Hepatocyte (in vitro differentiated cells): ENCODE measurements at places on chromosomes 16 and 17.
A peak's percentile ranks its signal among the peaks of the same experiment; 100 is the strongest.

GRCh38 chr17:5019475-5019956 lies 15.7 kb downstream of the SLC52A1 start:
- no peak for DNase-seq

DNA sequence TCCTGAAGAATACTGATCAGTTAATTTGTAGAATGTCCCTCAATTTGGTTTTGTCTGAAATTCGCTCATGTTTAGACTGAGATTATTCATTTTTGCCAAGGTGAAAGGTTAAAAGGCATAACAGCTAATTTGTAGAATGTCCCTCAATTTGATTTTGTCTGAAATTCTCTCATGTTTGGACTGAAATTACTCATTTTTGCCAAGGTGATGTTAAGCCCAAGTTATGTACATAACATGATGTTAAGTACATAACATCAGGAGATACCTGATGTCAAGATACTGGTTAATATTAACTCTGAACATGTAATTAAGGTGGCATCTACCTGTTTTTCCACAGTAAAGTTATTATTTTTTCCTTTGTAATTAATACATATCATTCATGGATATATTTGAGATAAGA lies 243.4 kb upstream of the PMFBP1 start:
- DNase-seq = no peak

GRCh38 chr17:4509401-4509800 lies 10.7 kb downstream of the SPNS2 start:
- no peak for DNase-seq

DNA sequence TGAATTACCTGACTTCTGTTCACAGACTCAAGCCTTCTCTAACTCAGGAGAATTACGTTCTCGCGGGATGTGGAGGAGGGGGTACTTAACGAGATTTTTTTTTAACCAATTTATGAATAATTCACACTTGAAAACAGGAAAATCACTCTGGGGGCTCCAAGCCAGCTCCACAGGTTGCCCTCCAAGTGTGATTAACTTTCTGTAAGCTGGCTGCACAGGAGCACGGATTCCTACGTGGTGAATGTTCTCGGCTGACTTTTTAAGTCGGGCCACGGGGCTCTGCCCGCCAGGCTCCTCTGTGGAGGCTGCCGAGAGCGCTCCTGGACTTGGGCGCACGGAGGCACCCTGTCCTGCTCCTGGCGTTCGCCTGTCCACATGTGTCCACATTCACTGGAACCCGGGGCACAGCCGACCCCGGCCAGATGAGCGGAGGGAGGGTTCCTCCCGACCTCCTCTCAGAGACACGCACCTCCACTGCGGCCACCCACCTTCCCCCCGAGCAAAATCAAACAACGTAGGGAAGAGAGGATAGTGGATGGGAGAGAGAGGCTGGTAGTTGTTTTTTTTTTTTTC lies 147.1 kb upstream of the CHMP6 start:
- DNase-seq = no peak

GRCh38 chr17:49108318-49108717 lies 24.3 kb upstream of the B4GALNT2 start:
- DNase-seq = no peak

- DNase-seq = no peak
These were observed 5.2 kb downstream of the PERCC1 start for GRCh38 chr16:1435921-1436697.

GRCh38 chr17:50658616-50659015 lies 23.9 kb downstream of the ABCC3 start:
- no peak for DNase-seq

DNA sequence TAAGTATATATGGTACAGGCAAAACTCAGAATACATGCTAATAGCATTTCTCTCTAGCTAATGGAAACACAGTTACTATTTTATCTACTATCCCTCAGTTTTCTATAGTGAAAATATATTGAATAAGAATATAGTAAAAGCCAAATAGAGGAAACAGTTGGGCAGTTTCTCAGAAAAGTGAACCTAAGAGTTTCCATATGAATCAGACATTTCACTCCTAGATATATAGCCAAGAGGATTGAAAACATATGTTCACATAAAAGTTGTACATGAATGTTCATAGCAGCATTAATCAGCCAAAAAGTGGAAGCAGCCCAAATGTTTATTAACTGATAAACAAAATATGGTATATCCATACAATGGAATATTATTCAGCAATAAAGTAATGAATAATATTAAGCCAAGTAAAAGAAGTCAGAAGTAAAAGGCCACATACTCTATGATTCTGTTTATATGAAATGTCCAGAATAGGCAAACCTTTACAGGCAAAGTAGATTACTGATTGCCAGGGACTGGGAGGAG lies 134.6 kb downstream of the CYB561 start:
- no peak for DNase-seq

DNA sequence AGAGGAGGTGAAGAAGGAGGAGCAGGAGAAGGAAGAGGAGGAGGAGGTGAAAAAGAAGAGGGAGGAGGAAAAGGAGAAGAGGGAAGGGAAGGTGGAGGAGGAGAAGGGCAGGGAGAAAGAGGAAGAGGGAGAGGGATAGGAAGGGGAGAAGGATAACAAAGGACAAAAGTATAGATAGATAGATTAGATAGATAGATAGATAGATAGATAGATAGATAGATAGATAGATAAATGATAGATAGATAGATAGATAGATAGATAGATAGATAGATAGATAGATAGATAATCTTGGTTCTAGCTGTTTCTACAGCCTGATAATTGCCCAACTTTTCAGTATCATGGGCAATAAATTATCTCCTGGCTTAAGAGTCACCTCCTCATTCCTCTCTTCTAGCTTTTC lies 296.2 kb upstream of the C16orf82 start:
- DNase-seq = no peak

DNA sequence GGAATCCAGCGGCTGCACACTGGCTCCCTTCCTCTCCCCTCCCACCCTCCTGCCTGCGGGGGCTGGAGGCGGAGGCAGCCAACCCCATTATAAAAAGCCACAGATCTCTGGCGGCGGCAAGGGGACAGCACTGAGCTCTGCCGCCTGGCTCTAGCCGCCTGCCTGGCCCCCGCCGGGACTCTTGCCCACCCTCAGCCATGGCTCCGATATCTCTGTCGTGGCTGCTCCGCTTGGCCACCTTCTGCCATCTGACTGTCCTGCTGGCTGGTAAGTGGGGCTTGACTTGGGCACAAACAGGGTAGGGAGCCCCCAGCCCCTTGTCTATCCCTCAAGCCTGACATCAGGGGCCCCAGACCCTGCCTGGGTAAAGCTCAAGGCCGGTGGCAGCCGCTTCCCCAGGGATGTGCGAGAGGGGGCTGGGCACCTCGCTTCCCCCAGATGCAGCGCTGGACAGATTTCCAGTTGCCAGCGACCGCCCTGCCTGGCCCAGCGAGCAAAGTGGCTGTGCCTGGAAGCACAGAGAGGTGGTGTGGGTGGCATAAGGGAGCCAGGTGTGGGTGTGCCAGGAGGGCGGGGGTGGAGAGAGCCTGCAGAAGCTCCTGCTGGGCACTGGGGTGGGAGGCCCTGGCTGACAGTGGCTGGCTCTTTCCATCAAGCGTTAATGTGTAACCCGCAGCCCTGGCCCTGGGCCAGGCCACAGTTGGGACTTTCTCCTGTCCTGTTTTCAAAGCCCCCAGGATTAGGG lies at the start of gene CX3CL1:
Gene CX3CL1, plus strand, starts transcription at position 119 of the 745 bp plus-strand sequence. Its CDS starts 79 bp downstream, at position 198.
- DNase-seq = peak; percentile 88

- DNase-seq = no peak
These were observed 35.8 kb downstream of the CPD start for GRCh38 chr17:30414486-30414885.

DNA sequence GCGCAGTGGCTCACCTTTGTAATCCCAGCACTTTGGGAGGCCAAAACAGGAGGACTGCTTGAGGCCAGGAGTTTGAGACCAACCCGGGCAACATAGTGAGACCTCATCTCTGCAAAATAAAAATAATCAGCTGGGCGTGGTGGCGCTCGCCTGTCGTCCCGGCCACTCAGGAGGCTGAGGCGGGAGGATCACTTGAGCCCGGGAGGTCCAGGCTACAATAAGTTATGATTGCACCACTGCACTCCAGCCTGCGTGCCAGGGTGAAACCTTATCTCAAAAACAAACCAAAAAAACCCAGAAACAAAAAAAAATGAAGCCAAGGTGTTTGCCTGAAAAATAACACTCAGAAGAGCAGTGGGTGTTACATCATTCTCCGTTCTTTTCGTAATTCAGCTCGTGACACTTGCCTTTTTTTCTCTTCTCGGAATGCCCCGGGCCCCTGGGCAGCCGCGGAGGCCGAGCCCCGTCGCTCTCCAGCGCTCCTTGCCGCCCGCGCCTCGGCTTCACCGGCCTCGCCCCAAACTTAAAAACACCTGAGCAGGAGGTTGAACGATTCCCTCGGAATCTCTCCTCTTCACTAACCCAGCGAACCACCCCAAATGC lies 17.0 kb downstream of the PRCD start:
- DNase-seq = peak; percentile 70

- DNase-seq = no peak
These were observed 10.6 kb downstream of the ADCY7 start for GRCh38 chr16:50276801-50277555.

- DNase-seq = no peak
These were observed 28.7 kb upstream of the ATF7IP2 start for GRCh38 chr16:10356870-10357842.

DNA sequence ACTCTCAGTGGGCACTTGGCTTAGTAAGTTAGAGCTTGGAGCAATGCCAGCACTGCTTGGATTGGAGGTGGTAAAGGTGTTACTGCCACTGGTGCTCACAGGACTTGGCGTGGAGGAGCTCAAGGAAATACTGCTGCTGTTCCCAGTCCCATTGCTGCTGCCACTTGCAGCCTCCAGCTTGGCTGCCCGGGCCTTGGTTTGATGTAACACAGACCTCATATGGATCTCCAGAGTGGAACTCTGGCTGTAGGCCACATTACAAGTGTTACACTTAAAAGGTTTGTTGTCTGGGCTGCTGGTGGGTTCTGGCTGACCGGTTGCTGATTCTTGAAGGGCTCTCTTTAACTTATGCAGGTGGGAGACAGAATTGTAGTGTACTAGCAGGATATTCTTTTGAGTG lies 250.3 kb downstream of the ZFHX3 start:
- DNase-seq = no peak

- DNase-seq = peak; percentile 80
These were observed 873 bp downstream of the SETD1A start for GRCh38 chr16:30958175-30959079.

GRCh38 chr16:87924041-87924810 lies 12.1 kb downstream of the CA5A start:
- no peak for DNase-seq

- DNase-seq = peak; percentile 89
These were observed 1.0 kb upstream of the ANKRD40CL start for GRCh38 chr17:50768346-50768761.

DNA sequence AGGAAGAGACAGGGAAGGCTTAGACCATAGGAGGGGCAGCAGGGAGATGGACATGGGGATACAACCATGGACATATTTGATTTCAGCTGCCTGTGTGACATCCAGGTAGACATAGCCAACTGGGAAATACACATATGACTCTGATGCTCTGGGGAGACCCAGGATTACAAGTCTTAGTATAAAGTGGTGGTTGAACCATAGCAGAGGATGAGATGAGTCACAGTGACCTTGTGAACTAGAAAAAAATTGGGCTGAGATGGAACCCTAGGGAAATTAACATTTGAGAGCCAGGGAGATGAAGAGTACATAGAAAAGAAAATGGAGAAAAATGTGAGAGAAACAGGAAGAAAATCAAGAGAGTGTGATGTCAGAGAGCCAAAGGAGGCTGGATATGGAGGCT lies 10.2 kb downstream of the MARCHF10 start:
- DNase-seq = no peak

GRCh38 chr17:57508671-57509070 lies 236.4 kb downstream of the CCDC182 start:
- DNase-seq = no peak
